ENCODE measurements at places on chromosomes 16 and 17.
A peak's percentile ranks its signal among the peaks of the same experiment; 100 is the strongest.

DNA sequence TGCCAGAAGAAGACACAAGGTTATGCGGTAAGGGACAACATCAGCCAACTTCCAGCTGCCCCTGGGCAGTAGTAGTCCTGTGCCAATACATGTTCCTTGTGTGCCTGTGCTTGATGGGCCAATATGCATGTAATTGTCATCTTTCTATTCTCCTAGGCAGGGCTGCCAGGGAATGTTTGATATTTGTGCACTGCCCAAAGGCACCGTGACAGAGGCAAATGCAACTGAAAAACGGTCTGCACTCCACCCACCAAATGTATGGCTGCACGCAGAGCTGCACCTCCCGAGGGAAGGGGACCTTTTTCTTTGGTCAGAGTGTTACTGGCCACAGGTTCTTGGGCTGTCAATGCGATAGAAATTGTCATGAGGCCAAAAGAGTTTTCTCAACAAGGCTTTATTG, 207.1 kb downstream of the LGALS9B start:
- no peak for DNase-seq

DNA sequence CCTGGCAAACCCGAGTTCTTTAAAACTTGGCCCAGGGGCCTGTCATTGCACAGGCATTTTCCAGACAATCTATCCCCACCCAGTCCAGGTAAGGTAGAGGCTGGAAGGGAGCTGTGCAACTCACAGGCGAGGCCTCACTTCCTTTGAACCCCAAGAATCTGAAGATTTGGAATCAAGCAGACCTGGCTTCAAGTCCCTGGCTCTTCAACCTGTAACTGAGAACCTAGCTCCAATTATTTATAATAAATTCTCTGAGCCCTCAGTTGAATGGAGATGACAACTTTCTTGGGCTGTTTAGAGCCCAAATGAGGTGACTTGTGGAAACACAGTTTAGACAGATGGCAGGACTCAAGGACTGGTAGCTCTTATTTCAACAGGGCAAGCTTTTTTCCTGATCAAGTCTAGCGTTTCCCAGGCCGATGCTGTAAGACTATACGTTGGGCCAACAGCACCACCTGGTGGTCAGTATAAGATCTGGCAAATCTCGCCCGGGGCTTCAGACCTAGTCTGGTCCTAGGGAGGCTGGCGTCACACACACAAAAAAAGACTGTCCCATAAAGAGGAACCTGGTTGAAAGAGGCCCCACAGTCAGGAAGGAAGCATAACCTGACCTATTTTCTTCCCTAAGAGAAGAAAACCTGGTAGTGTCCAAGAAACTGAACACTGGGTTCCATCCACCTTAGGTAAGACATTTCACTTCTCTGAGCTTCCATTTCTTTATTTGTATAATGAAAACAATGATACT, 117.9 kb downstream of the C17orf67 start:
- peak; percentile 96 for DNase-seq

GRCh38 chr16:4597174-4597573, 17.5 kb downstream of the UBALD1 start:
- DNase-seq, result no peak

- DNase-seq, result peak; percentile 87
Measured at GRCh38 chr17:3723556-3724377, at the start of gene HASPIN. HASPIN (plus strand) TSS chr17:3723903; CDS start chr17:3723936, 33 bp downstream.

DNA sequence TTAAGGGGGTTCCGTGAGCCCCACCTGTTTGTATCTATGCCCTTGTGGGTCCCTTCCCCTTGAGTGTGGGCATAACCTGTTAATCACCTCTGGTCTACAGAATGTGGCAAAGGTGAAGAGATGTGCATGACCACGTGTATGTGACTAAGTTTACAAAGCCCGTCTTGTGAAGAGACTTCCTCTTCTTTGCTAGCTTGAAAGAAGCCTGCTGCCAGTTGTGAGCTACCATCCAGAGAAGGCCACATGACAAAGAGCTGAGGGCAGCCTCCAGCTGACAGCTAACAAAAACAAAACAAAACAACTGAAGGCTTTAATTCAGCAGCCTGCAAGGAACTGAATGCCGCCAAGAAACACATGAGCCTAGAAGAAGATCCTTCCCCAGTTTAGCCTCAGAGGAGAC, 112.0 kb downstream of the AXIN2 start:
- DNase-seq, result no peak

- peak; percentile 25 for DNase-seq
Measured at GRCh38 chr17:9470171-9470570, 105.4 kb downstream of the STX8 start.

DNA sequence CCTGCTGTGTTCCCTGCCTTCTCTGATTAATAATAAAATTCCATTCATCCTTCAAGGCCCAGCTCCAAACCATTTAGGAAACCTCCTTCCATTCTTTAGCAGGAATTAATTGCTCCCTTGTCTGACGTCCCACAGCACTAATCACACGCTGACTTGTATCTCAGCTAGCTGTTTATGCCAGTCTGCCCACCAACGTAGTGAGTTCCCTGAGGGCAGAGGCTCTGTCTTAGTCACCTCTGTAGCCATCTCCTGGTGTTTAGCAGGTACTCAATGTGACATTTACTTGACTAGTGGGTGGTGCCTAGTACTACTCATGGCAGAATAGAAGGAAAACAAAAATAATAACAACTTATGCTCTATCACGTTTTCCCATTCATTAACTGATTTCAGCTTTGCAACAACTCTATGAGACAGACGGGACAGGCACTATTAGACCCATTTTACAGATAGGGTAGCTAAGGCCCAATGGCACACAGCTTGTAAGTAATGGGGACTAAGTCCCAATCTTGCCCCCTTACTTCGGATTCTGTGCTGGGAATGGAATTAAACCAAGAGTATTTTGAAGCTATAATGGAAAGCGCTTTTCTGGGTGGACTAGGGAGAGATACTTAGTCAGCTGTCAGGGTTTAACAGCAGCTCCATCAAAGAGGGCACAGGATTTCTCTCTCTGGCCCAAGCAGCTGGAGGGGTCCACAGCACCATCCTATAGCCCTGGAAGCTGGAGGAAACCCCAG, 931 bp upstream of the WIPF2 start:
- DNase-seq, result no peak

DNA sequence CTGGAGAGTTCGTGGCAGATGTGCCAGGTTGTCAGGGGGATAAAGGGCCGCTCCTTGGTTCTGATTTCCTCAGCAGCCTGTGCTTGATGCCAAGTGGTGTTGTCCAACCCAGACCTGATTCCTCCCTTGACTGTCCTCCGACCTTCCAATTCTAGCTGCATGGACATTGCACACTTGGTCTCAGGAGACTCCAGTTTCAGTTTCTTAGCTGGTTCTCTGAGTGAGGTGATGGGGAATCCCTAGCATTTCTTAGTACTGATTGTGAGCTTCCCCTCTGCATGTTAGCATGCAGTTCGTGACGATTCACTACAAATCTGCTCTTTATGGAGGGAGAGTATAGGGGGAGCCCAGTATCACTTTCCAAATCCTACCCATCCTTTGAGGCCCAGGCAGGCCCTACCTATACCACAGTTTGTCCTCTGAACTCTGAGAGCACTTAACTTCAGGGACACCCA, 12.4 kb upstream of the CCR7 start:
- no peak for DNase-seq

GRCh38 chr17:77435272-77436057, 294.7 kb downstream of the SEC14L1 start:
- DNase-seq, result no peak

GRCh38 chr17:59409336-59410048, 78.0 kb downstream of the YPEL2 start:
- no peak for DNase-seq

DNA sequence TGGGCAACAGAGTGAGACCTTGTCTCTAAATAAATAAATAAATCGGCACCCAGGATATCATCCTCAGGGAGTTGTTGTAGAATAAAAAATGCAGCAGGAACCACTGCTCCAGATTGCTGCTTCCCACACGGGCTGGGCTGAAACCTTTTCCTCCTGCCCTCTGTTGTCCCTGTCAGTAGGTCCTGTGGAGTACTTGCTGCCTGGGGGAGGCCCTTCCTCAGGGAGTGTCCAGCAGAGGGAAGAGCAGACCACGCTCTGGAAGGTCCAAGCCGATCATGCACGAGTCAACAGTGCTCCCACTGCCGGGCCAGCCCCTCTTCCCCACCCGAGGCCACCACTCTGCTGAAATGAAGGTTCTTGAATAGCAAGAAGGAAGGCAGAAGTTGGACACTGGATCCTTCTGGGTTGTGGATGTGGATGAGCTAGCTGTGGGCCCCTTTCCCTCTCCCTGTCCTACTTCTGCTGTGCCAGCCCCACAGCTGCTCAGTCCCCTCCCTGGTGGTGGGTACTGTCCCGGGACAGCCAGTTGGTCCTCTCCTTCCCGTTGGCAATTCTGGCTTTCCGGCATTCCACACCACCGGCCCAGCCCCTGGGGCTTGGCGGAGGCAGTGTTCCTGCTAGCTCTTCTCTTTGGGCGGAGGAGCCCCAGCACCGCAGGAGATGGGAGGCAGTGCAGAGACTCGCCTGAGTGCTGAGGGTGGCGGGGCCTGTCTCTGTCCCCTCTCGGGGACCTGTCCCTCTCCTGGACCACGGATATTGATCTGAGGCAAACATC, 10.8 kb downstream of the CDK5R1 start:
- DNase-seq, result no peak

DNA sequence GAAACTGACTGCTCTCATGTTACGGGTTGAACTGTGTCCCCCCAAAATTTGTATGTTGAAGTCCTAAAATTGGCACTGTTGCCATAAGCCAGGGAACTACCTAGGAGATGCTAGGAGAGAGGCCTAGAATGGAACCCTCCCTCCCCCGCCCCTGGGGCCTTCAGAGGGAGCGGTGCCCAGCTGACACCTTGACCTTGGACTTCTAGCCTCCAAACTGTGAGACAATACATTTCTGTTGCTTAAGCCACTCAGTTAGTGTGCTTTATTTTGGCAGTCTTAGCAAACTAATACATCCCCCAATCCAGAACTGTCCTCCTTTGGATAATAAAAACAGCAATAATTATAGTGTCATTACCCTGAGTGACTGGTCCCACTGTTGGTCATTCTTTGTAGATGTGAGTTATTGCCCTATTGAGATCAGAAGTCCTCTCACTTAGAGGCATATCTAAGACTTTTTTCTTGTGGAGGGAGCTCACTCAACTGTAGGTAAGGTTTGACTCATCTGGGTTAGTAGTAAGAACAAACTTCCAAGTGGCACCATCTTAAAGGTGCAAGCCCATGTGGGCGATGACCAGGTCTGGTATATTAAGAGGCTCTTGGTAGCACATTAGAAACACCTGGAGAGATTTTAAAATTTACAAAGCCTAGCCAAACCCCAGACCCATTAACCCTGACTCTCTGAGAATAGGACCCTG, 93.0 kb upstream of the HLF start:
- no peak for DNase-seq

DNA sequence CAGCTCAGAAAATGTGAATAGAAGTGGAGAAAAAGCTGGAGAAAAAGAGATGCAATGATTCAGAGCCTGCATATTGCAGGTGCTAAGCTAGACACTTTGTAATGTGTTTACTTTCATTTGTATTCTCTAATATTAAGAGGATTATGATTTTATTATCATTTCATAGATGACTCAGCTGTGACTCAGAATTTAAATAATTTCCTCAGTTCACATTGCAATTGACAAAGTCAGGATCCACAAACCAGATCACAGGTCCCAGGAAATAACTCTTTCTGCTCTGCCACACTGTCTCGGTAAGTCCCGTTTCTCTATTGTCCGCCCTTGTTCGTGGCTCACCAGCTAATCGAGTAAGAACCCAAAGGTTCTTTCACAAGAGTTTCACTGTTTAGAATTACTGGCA, 235.4 kb upstream of the MON1B start:
- DNase-seq, result no peak

- no peak for DNase-seq
Measured at GRCh38 chr16:87845213-87845612, 24.1 kb downstream of the SLC7A5 start.
